ENCODE measurements at places on chromosomes 12 and 14.

GRCh38 chr12:473863-474577 lies 14.3 kb downstream of the B4GALNT3 start:
- no peak for DNase-seq

- no peak for DNase-seq
Observed at GRCh38 chr14:31269634-31270195, 62.1 kb upstream of the HECTD1 start.

- DNase-seq, result no peak
Observed at GRCh38 chr14:99571303-99571986, 32.6 kb downstream of the CCDC85C start.

DNA sequence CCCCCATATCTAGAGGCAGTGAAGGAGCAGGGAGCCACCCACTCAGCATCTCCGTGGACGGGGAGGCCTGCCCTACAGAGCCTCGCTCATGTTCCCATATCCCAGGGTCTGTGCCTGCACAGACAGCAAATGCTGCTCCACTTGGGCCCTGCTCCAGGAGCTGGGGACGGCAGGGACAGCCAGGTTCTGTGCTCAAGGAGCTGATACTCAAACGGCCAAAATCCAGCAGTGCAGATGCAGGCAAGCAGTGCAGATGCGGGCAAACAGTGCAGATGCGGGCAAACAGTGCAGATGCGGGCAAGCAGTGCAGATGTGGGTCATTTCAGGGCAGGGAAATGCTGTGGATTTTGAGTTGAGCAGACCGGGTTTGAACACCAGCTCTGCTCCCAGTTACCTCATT lies 6.2 kb upstream of the SERPINA12 start:
- DNase-seq, result no peak

GRCh38 chr14:47167402-47167801 lies 508.0 kb downstream of the MDGA2 start:
- no peak for DNase-seq

- no peak for DNase-seq
Observed at GRCh38 chr14:25546826-25547225, 496.9 kb upstream of the STXBP6 start.

DNA sequence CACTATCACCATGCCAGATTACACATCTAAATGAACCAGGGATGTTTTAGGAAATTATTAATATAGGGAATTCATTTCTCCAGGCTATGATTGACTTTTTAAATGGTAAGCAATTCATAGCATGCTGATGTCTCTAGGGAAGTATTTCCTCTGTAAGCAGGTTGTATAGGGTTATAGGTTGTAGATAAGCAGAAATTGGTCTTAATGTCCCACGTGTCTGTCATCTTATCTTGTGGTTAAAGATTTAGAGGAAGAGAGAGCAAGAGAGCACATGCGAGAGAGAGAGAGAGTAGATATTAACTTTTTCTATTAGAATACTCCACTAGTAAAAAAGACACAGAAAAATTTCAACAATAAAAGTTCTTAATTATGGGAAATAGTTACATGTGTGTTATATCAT lies 32.6 kb downstream of the TRHDE start:
- no peak for DNase-seq

DNA sequence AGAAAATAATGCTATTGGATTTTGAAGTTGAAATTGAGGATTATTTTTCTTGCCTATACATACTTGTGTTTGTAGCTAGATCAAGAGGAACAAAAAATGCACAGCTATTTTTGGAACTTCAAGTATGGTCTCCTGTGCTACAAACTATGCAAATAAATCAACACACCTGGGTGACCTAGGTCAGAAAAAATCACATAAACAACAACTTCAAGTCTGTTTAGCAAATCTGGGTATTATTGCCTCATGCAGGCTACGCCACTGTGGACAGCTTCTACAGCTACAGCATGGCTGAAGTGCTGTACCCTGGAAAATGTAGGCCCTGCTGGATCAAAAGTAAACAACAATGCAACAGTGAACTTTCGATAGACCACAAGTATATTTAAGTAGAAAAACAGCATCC lies 87.5 kb downstream of the SLC6A15 start:
- DNase-seq, result no peak

DNA sequence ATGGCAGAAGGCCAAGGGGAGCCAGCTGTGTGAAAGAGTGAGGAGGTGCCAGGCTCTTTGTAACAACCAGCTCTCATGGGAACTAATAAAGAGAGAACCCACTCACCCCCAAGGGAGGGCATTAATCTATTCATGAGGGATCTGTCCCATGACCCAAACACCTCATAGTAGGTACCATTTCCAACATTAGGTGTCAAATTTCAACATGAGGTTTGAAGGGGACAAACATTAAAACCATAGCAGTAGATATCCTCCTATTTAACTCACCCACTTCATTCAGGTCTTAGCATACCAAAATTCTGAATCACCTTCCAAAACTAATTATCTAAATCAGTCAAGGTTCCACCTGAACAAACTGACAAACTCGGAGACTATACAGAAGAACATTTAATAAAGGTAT lies 75.3 kb downstream of the PPFIA2 start:
- no peak for DNase-seq

GRCh38 chr14:51511265-51511664 lies 140.4 kb upstream of the FRMD6 start:
- DNase-seq, result no peak

DNA sequence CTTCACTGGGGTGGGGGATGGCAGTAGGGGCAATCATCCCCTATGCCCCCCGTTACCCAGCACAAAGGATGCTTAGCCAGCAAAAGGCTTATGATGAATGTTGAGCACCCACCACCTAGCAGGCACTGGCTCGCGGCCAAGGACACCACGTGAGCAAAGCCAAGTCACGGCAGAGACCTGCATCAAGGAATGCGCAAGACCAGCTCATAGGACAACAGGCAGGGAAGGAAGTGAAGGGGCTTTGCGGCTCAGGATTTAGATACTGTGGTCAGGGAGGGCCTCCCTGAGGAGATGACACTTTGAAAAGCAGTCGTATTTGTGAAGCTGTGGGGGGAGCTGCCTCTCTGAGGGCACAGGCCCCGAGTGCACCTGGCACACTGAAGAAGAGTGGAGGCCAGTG lies 32.8 kb downstream of the SH2B3 start:
- peak; percentile 43 for DNase-seq

GRCh38 chr12:116694653-116695463 lies 43.0 kb downstream of the SPRING1 start:
- no peak for DNase-seq

- DNase-seq, result no peak
Observed at GRCh38 chr12:122389677-122390076, 32.8 kb downstream of the CLIP1 start.

GRCh38 chr14:89422952-89423345 lies 5.9 kb upstream of the FOXN3 start:
- no peak for DNase-seq

DNA sequence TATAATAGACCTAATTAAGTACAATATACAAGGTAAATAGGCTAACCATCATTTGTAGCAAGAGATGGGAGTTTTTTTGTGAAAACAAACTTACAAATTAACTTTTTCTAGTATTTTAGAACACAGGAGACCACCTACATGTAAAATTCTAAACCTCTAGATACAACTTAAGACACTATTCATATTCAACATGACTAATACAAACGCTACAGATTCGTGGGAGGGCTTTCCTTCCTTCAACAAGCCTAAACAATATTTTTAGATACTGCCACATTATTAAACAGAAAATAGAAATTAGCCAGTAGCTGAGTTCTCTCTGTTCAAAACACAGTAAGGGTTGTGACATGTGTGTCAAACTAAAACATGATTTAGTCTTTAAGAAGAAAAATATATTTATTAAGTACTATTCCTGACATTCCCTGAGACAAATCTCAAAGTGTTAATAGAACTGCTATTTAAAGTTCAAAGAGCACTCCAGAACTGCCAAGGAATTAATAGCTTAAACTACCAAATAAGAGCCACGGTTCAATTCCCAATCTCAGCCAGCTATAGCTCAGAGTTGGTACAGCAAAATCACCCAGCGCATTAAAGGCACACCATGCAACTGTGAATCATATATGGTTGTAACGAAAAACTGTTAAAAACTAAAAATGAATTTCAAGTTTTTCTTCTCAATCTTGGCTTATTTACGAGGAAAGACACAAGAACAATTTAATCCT lies 10.7 kb downstream of the MED13L start:
- DNase-seq, result no peak

GRCh38 chr14:69532561-69533340 lies 41.9 kb downstream of the CCDC177 start:
- DNase-seq, result no peak

DNA sequence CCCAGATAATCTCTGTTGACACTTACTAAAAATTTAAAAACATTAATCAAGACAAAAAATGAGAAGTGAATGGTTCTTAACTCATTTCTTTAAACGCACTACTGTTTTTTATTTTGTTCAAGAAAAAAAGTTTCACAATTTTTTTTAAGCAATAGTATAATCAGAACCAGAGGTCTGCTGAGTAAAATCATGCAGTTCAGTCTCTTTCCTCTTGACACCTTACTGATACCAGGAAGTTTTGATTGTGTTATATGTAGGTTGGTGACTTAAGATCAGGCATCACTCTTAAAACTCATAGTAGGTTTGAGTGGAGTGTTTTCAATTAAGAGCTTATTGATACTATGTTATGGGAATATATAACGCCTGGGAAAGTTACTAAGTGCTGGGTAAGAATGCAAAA lies 121.4 kb downstream of the TRMT5 start:
- no peak for DNase-seq

DNA sequence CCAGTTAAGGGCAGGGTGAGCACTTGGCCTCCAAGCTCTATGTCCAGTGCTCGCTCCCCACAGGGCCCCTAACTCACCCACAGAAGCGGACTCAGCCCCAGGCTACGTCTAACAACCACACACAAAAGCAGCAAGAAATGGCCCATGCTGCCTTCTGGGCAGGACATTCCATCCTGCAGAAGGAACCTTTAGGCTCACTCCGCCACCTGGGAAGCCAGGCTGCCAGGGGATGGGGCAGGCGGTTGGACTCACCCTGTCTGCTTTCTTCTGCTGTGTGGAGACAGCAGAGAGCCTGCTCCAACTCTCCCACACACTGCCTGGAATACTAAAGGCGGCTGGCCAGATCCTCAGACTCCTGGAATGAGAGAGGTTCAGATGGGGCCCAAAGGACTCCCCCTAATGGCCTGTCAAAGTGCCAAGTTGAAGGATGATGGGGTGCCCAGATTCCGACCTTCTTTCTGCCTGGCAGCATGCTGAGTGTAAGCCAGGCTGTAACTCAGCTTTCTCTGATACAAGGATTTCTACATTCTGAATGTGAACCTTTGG lies 27.7 kb upstream of the BLTP3B start:
- DNase-seq, result no peak

DNA sequence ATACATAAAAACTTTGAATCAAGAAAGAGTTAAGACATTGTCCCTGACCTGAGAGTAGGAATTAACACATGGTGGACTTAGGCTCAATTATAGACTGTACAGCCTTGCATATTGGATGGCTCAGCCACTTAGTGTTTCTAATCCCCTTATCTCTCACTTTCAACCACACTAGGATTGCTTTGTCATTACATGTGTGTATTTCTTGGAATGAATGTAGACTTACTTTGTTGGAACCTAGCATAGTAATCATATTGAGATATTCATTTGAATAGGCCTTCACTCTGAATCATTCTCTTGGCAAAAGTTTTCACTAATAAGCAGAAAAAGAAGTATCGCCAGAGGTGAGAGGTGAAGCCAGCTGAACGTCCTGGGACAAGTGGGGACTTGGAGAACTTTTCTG lies 1973.9 kb upstream of the FLRT2 start:
- DNase-seq, result no peak

DNA sequence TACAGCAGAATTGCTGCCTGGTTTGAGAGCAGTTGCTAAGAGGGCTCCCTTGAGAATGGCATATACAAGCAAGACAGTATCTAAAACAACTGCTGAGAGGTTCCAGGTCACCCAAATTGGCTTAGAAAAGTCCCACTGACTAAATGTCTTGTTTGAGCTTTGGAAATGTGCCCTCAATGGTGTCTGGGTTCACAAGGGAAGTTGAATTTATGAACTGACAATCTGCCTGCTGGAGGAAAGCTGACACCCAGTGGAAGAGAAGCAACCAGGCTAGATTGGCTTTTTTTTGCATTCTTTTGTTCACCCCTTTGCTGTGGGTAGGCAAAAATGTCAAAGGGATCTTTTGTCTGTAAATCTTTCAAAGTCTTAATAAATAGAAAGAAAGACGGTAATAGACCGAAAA lies 44.6 kb upstream of the NPFF start:
- DNase-seq, result no peak

DNA sequence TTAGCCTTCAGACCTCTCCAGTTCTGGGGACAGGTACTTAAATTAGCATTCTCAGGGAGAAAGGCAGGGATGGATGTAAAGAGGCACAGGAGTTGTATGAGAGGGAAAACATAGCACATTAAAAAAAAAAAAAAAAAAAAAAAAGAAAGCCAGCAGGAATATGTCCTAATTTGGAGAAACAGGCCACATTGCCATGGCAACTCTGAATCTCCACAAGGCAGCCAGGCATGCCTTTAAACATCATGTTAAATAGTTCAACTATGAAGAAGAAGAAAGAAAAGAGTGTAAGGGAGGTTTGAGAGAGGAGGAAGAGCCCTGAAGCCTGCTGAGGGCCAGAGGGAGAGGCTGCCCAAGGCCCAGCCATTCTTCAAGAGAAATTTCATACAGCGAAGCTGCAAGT lies 145.8 kb downstream of the GRIN2B start:
- DNase-seq, result no peak

- no peak for DNase-seq
Observed at GRCh38 chr14:24843494-24843893, 206.5 kb downstream of the STXBP6 start.

DNA sequence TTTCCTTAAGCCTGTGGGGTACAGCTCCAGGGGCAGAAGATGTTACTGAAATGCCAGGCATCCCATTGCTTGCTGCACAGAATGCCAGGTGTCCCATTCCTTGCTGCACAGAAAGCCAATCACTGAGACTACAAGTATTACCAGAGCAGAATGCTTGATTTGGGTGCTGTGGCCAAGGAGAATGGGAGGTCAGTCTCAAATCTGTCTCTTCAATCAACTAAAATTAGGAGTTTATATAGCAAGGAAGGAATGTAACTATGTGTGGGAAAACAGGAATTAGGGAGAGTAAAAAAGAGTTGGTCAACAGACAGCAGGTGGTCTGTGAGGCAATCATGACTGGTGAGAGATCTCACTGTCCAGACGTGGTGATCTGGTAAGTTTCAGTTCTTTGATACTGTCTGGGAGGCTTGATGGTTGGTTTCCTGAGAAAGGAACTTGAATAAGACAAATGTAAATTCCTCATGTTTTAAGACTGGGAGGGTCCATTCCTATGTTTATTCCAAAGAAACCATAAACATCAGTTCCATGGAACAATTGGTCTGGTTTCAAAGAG lies 31.2 kb upstream of the VASH1 start:
- no peak for DNase-seq

DNA sequence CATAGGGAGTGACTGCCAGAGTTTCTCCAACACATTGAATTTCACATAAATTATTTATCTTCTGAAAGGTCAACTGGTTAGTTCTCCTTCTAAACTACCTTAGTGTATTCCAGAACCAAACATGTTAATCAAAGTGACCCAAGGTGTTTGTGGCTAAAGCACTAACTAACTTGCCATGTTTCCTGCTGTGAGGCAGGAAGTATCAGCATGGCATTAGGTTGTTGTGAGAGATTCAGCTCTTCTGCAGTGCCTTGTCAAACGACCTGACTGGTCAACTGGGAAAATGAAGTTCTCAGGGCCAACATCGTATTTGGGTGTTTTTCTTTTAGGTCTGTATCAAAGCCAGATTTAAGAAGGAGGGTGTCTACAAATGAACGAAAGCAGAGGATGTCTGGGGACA lies 448.1 kb downstream of the APAF1 start:
- no peak for DNase-seq

GRCh38 chr14:93035917-93036651 lies 79.6 kb downstream of the ITPK1 start:
- DNase-seq, result no peak

Measured in stimulated activated CD8-positive, alpha-beta memory T cell treated with anti-CD3 and anti-CD28 coated beads, Interleukin-7, amount 100 ng/mL, for 1 hour (primary cell).